NCI-H2029 treated with DMSO at 0.1 percent for 48 hours (cell line): ENCODE measurements at places on chromosomes 16 and 17.

DNA sequence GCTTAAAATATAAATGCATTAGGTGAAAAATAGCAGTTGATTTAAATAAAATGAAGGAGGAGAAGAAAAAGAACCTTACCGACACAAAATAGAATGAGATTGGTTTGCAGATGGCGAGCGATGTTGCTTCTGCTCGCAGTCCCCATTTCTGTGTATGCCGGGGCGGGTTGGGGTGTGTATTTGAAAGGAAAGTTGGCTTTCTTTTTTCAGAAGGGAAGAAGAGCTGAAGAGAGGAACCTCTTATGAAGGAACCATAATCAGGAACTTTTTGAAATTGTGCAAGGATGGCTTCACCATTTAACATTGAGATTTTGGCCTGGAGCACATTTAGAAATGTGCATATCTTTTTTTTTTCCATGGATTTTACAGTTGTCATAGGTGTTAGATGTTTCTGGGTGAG, at the start of gene IGSF6:
IGSF6 (minus strand) TSS at position 156 of the 400 bp plus-strand sequence; CDS start at position 146, 10 bp downstream.
- DNase-seq = no peak

- no peak for DNase-seq
Observed at GRCh38 chr16:11576427-11577289, 10.1 kb downstream of the LITAF start.

DNA sequence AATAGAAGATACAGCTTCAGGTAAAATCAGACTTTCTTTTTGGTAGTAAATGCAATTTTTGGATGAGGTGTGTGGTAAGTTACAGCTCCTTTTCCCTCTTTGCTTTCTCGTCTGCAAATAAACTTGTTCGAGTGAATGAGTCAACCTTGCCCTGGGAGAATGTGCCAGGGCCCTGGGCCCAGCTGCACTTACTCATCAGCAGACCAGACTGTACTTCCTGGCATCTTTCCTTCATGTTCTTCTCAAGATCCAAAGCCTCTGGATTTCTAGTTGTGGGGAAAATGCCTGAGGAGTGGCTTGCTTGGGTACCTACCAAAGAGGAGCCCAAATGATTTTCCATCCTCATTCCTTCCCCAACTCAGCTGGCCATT, 5.4 kb upstream of the G6PC1 start:
- DNase-seq = no peak

DNA sequence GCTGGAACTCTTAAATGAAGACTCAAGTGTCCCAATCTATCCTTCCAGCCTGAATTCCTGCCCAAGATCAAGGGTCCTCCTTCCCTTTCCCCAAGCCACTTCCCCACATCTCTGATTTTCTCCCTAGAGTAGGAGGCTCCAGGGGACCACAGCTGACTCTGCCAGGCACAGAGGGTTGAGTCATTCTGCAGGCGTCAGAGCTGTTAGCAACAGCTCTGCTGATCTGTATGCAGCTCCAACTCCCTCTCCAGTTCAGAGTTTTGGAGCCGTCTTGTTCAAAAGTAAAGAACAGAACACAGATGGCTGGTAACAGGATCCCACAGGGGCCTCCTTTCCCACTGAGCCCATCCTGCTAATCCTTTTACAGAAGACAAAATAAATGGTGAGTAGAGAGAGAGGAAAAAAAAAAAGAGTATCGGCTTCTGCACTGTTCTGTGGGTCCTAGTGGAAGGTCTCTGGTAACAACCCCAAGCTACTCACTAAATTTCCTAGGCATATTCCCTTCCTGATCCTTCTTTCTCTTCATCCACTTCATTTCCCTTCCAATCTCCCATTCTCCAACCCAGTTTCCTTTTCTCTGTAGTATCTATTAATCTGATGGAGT, 13.4 kb upstream of the TAOK1 start:
- DNase-seq = no peak

DNA sequence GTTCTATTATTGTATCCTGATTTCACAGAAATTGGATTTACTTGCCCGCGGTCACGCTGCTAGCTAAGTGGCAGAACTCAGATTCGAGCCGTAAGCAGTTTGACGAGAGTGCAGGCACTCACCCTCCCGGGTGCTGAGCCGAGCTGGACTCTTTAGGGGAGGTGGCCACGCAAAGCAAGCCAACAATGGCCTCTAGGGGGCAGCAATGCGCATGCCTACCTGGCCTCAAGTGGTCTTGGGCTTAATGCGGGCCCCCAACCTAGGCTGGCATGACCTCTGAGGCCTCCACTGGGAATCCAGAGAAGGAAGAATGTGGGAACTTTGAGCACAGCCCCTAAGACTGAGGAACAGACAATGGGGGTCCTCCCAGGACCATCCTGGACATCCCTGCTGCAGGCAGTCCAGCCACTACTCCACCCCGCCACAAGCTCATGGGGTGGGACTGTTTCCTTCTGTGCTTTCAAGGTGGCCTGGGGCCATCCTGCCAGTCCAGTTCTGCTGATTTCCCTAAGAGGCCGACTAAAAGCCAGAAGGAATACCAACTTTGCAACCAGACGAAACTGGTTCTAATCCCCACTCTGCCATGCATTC, 276.5 kb downstream of the XYLT1 start:
- no peak for DNase-seq

DNA sequence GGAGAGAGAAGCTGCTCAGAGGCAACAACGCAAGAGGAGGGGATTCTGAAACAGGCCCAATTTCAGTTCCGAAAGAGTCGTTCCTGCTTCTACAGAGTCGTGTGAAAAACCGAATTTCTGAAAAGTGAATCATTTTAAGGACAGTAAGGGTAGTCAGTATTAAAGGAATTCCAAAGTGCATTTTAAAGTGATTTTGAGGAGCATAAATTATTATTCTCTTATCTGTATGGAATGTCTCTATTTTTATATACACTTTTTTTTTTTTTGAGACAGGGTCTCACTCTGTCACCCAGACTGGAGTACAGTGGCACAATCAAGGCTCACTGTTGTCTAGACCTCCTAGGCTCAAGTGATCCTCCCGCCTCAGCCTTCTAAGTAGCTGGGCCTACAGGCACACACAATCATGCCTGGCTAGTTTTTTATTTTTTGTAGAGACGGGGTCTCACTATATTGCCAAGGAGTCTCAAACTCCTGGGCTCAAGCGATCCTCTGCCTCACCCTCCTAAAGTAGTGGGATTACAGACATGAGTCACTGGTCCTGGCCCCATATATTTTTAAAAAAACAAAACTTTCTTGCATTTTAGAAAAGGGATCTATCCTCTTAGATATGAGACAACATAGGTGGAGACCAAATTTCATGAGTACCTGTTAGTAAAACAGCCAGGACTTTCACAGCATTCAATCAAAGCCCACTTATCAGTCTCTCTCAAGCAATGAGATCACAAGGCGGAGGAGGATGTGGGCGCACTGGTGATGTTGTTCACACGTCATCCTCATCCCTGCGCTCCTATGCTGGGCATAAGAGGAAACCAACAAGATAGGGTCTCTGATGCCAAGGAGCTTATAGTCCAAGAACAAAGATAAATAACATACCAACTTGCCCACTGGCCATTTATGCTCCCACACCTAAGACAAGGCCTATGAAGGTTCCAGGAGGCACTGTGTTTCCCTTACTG, 53.2 kb downstream of the SMG6 start:
- no peak for DNase-seq

- peak; percentile 55 for DNase-seq
Observed at GRCh38 chr17:68509141-68510057, 2.8 kb upstream of the PRKAR1A start.

DNA sequence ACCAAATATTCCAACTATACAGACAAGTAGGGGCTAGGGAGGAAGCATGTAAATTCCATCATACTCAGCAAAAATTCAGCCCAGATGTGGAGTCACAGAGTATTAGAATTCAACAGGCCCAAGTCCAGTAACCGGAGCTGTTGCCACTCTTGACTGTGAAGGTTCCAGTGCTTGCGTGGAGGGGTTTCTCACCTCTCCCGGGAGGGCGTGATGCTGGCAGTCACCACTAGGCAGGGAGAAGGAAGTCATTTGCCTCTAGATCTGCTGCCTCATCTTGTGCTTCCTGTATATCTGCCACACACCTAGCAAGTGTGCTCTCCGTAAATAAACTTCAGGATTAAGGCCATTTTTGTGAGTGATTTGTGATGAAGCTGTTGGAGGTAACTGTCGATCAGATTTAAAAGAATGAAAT, 1.0 kb upstream of the CKLF start:
- DNase-seq = peak; percentile 9

DNA sequence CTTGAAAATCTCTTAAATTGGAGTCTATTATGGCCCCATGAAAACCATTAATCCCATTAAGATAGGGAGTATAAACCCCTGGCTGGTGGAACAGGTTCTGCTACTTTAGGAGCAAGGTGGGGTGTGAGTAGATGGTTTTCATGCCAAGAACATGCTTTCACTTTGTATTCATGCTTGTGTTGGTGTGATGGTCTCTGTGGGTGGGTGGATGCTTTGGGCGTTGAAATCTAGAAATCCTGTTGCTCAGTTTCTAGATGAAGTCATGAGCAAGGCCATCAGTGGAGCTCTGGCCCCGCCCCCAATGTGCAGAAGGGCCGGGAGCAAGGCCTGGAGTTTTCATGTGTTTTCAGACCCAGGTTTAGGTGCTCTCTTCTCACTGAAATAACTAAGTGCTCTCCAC, 20.1 kb downstream of the PLD6 start:
- DNase-seq = peak; percentile 7
